ENCODE measurements at places on chromosomes 7 and 10.

DNA sequence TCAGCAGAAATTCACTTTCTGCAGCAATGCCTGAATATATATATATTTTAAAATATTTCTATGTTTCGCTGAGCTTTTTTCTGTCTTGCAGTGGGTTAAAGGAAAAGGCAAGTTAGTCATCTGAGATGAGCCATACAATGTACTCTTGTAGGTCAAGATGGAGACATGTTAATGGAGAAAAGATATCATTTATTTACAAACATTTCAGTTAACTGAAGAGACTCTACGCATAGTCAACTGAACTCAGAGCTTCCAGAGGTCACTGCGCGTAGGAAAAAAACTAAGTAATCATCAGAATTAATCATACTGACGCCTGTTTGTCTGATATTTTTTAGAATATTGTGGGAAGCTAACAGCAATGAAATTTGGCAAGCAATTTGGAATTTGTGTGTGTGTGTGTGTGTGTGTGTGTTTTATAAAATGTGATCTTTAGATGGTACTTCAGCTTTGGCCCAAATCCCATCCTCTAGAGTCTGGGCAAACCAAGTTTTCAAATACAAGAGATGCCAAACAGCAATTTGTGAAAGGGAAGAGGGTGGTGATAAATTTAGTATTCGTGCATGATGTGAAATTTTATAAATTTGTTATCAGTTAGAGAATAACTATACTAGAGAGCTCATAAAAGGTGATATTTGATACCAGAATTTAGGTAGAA is 193.9 kb upstream of the AGR3 start:
- no peak for DNase-seq

DNA sequence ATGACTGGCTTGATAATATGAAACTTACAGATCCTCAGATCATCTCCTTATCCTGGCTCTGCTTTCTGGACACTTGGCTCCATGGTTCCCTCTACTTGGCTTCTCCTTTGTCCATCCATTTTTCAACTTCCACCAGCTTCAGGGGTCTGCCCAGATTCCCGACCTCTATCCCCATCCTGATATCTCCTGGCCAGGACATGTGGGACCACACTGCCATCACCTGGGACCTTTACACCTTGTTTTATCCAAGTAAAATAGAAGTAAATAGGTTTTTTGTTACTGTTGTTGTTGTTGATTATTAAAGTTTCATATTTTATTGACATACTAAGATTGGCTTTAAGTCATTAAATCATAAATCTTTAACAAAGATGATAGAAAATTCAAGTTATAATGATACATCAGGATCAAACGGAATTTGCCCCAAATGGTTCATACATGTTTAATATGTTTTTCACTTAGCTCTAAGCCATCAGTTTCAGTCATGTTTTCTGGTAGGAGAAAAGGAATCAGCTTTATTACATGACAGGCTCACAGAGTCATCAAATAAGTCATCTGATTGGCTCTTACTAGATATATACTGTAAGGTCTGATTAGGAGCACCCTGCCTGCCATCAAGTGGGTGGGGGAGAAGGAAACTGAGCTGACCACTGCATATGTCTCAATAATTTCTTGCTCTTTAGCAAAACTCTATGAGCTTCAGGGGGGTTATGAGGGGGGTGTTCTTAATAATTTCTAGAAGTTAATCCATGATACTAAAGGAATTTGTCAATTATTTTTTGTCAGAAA is 111.5 kb upstream of the AHR start:
- DNase-seq = no peak

DNA sequence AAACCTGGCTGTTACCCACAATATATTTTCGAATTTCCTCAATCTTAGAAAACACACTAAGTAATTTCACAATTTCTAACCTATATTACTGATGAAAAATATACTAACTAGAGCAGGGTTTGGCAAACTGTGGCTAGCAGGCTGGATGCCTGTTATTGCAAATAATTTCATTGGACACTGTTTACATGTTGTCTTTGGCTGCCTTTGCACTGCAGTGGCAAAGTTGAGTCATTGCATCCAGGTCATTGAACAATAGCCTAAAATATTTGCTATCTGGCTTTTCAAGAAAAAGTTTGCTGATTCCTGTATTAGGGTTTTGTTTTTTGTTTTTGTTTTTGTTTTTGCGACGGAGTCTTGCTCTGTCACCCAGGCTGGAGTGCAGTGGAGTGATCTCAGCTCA is 47.2 kb downstream of the KIF11 start:
- peak; percentile 82 for DNase-seq

GRCh38 chr7:138945821-138946220 is 35.4 kb downstream of the KIAA1549 start:
- DNase-seq = no peak

DNA sequence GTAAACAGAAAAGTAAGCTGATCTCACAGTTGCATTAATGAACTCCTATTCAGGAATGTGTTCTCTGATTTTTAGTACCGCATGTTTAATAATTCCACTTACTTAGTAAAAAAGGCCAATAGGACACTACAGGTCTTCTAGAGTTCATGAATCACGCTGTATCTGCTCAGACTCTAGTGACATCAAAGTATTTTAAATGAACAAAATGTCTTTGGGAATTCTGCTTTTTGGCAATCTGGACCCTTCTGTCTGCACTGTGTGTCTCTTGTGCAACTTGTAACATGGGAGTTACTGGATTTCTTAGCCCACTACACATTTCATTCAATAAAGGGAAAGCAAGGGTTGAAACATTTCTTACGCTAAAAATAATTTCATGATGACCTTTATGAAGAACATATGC is 50.2 kb downstream of the RABGEF1 start:
- DNase-seq = no peak

- DNase-seq = no peak
Measured at GRCh38 chr7:1354661-1355567, 104.4 kb downstream of the MICALL2 start.

DNA sequence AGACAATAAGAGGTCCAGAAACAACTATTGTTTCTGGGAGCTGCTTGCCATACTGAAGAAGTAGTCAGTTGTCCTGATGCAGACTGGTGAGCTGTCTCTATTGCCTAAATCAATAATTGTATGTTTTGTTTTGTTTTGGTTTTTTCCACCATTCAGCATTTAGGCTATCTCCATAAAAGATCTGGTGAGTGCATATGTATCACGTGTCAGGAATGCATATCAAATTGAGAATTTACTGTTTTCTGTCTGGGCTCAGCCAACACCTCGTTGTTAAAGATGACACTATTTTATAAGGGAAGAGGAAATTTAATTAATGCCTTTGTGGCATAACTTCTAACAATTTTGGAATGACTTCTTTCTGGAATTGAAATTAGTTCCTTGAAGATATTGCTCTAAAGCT is 66.2 kb downstream of the SORCS1 start:
- no peak for DNase-seq

GRCh38 chr10:5550621-5551530 is 26.1 kb downstream of the CALML3 start:
- DNase-seq = peak; percentile 66

- DNase-seq = peak; percentile 97
Measured at GRCh38 chr10:77163670-77164348, 473.8 kb downstream of the KCNMA1 start.

DNA sequence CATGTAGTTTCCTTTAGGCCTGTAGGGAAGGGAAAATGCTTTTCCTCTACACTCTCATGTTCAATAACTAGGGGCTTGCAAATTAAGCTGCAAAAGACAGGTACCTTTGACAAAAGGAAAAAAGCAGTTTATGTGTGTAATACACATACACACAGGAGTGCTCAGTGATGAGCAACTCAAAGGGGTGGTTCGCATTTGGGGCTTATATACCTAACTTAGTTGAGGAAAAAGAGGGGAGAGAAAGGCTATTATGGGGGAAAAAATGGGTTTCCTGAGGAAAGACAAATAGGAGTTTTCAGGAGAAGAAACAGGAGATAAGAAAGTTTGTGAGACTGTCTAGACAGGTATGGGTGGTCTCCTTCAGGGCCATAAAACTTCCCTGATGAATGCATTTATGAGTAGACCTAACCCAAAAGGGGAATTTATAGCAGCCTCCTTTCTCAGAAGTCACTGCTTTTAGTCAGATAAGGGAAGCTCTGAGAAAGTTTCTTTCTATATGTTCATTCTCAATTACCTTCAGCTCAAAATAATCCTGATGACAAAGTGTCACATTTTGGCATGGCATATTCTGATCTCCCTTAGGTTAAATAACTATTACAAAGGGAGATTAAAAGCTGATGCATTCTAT is 55.2 kb upstream of the EZH2 start:
- DNase-seq = no peak
